ENCODE measurements at places on chromosomes 6 and 20.

DNA sequence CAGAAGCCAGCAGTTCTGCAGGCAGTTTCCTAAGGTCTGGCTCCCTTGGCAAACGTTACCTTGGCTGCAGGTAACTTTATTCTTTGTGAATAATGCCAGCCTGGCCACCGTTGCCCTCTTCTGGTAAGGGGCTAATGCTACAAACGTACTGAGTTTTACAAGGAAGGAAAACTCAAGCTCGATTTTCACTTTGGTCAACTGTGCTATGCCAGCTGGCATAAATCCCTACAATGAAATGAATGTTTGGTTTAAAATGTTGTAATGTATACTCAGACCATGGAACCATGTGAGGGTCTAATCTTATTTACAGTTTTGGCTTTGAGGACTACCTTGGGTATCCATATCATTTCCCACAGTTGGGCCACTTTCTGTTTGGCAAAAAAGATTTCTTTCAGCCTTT, 101.4 kb downstream of the SLX4IP start:
- DNase-seq, result no peak

DNA sequence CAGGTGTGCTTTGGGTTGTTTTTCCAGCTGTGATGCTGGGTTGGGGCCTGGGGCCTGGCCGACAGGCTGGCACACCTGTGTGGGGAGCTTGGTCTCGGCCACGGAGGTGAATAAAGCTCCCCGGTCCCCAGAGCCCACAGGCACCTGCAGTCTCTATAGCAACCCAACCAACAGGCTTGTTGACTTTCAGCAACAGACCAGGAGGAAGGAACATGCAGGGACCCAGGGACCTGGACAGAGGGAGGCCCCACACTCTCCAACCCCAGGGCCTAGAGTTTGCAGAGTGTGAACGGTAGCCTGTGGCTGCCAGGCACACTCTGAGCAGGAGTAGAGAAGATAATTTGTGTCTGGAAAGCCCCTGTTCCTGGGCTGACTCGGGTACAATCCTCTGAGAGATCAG, 14.6 kb upstream of the SYNJ2 start:
- DNase-seq, result no peak

- no peak for DNase-seq
Measured at GRCh38 chr6:157471077-157471686, 90.2 kb downstream of the ZDHHC14 start.

- no peak for DNase-seq
Measured at GRCh38 chr20:8996817-8997512, 71.9 kb upstream of the PLCB4 start.

DNA sequence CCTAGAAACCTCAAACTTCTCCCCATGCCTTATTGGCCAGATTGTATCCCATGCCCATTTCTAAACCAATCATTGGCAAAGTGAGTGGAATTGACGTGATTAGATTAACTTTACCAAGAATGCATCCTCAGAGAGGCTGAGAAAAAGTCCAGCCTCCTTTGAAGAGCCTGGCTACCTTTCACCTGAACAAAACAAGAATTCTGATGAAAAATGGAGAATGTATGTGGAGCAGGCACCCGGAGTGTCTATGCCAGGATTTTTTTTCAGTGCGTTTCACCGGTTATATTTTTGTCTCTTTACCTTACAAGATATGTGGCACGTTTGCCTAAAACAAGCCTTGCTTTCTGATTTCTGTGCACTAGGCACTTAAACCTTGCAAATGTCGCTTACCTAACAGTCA, 6.1 kb upstream of the TRAM2 start:
- no peak for DNase-seq

- no peak for DNase-seq
Measured at GRCh38 chr6:41921712-41921998, 356 bp downstream of the BYSL start.

DNA sequence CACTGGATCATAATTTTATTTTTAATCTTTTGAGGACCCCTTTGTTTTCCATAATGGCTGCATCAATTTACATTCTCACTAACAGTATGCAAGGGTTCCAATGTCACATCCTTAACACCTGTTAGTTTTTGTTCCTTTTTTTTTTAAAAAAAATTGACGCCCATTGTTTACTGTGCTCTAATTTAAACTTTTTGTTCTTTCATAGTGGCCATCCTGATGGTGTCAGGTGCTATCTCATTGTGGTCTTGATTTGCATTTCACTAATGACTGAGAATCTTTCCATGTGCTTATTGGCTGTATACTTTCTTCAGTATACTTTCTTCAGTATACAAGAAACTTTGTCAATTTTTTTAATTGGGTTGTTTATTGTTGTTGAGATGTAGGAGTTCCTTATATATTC, 347.0 kb downstream of the RNGTT start:
- no peak for DNase-seq
